Nephron progenitor cell (in vitro differentiated cells): ENCODE measurements at places on chromosomes 12 and 14.
A peak's percentile ranks its signal among the peaks of the same experiment; 100 is the strongest.

DNA sequence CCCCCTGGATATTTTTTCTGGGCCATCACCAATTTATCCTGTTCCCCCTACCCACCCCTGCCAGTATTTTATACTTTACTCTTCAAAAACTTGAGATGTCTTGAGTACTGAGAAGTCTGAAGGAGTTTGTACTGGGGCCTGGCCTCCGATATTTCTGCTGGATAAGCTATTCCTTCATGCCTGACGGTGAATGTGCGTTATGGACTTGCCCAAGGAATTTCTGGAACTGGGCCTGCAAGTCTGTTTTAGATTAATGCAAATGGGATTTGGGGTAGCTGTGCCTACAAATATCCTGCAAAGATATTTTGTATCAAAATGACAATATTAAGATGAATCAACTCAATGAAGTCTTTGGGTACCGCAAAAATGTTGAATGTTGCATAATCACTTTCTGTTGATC is at the start of gene PTCSC3:
PTCSC3 (minus strand) TSS at position 199 of the 400 bp plus-strand sequence.
- DNase-seq: no peak

GRCh38 chr14:56046546-56046945 is 71.7 kb upstream of the PELI2 start:
- no peak for DNase-seq

DNA sequence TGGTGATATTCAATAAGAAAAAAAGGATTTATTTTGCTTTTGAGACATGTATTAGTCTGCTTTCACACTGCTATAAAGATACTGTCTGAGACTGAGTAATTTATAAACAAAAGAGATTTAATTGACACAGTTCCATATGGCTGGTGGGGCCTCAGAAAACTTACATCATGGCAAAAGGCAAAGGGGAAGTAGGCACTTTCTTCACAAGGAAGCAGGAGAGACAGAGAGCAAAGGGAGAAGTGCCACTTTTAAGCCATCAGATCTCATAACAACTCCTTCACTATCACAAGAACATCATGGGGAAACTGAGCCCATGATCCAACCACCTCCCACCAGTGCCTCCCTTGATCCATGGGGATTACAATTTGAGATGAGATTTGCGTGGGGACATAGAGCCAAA is 43.9 kb downstream of the BHLHE41 start:
- no peak for DNase-seq

DNA sequence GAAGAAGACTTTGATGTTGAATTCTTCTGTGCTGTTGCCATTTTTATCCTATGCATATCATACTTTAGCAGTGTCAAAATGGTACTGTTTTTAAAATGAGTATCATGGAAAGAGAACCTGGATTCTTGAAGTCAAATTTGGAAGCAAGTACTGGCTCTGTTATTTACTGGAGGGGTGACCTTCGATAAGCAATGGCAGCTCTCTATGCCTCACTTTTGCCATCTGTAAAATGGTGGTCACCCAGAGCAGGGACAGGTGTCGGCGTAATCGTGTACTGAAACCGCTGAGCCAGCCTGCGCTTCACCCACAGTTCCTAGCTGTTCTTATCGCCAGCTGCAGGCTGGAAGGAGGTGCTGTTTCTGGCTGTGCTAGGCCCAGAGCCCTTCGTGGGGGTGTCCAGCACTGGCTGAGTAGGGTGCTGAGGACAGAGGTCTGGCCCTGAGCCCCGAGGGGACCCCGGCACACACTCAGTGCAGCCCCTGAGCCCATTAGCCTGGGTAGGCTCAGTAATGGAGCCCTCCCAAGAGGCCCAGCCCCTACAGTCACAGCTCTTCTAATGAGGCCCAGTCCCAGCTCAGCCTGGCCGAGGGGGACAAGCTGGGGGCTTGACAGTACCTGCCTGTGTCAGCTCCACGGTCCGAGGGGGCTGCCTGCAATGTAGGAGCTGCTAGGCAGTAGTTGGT is 183.5 kb downstream of the PHETA1 start:
- no peak for DNase-seq

DNA sequence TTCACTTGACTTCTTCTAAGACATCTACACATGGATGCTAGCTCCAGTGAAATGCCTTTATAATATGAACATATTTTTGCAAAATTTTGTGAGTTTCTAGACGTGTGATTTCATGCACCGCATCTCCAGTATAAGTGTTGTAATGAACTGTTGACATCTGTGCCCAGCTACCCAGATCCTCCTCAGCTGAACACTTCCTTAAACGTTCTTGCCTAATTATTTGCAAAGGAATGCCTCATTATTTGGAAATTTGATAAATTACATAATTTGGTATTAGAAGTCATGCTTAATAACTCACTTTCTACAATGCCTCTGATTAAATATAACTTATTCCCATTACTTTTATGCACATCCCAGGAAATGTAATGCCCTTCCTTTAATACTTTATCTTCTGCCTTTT is 14.0 kb downstream of the OR11G2 start:
- DNase-seq: no peak

DNA sequence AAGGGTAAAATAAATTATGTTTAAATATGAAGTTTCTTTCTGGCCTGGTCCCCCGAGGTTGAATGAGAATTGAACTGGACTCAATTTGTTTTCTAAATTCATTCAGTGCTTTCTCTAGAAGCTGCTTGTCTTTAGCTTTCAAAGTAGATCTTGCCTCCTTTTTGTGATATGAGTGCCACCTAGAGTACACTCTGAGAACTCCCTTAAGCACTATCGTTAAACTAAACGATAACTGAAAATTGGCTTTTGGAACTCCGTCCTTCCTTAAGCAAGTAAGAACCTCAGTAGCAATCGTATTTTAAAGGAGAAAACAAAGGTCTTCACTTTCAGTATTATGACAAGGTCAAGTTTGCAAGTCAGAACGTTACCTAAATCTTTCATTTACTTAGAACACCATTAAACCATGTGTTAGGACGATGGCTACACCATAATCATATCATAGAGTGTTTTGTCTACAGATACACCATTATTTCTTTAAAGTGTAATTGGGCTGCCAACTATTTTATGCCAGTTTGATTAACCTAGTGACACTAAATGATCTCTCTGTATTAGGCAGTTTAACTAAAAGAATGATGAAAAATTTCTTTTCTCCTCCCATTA is 364.8 kb downstream of the SNAPC1 start:
- peak; percentile 7 for DNase-seq

DNA sequence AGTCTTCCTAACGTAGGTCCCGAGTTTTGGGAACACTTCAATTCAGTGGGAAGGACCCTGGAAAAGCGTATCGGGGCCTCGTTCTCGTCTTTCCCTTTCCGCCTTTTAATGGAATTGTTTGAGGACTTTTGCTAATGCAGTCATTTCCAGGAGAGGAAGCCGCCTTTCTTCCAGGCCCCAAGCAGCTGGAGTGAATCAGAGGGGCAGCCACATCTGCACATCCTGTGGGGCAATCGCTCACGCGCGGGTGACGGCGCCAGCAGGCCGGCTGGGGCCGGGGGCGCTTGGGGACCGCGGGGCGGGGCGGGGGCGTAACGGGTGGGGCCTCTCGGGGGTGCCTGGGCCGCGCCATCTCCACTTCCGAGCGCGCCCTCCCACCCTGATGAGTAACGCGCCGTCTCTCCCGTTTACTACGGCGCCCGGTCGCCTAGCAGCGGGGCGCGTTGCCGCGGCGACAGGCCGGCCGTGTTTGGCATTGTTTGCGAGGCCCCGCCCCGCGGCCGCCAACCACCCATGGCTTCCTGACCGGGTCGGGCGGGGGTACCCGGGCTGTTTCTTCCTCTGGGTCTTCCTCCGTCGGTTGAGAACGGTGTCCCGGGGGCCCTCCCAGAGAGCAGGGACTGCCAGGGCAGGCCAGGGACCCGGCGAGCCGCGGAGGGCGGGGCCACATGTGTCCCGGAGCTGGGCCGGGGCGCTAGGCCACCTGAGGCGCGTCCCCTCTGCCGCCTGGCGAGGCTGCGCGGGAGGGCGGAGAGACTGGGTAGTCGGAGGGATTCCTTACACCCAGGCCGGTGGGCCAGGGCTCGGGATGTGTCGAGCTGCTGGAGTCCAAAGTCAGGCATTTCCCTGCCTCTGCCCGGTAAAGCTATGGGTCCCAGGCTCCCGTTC is 2.3 kb downstream of the GSG1 start:
- DNase-seq: peak; percentile 90

- peak; percentile 63 for DNase-seq
Measured at GRCh38 chr14:59189091-59189785, 771 bp downstream of the DAAM1 start.

- no peak for DNase-seq
Measured at GRCh38 chr14:64707661-64708060, 3.4 kb downstream of the PLEKHG3 start.

GRCh38 chr14:36174767-36175424 is 1.6 kb downstream of the PTCSC3 start:
- no peak for DNase-seq

- DNase-seq: no peak
Measured at GRCh38 chr12:51393676-51394545, 2.7 kb upstream of the GALNT6 start.

- no peak for DNase-seq
Measured at GRCh38 chr12:100151769-100152168, 9.1 kb upstream of the BLTP3B start.

DNA sequence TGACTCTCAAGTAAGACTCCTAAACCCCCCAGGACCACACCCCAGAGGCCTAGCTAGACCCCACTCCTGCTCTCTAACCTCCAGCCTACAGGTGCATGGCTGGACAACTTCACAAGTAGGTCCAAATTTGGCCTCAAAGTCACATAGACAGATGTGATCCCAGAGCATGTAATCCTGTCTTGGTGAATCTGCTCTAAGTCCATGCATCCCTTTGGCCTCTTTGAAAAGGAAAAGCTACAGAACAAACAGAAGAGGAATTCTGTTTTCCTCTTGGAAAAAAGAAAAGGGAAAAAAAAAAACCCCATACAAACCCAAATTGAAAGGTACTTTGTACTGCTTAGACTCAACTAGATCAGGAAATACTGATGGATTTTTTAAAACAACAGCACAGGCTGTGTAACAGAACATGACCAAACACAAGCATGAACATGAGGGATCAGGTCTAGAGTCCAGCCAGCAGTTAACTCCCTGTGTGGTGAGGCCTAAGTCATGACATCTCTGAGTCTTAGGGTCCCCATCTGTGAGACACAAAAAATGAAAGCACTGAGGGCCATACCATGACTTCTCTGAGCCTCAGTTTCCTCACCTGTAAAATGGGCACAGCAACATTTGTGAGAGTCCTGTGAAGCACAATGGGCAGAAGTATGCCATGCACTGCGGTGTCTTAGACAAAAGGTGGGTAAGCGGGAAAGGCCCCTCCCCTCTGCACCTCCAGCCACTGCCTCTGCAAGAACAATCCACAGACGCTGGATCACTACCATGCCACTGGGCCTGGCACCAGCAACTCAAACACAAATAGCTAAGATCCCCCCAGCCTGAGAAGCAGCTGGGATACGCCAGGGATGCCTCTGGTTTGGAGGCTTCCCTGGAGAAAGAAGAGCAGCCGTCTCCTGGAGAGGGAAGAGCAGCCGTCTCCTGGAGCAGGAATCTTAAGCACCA is 9.9 kb downstream of the PITPNM2 start:
- no peak for DNase-seq

- DNase-seq: no peak
Measured at GRCh38 chr12:115001571-115002180, 317.7 kb upstream of the TBX3 start.

DNA sequence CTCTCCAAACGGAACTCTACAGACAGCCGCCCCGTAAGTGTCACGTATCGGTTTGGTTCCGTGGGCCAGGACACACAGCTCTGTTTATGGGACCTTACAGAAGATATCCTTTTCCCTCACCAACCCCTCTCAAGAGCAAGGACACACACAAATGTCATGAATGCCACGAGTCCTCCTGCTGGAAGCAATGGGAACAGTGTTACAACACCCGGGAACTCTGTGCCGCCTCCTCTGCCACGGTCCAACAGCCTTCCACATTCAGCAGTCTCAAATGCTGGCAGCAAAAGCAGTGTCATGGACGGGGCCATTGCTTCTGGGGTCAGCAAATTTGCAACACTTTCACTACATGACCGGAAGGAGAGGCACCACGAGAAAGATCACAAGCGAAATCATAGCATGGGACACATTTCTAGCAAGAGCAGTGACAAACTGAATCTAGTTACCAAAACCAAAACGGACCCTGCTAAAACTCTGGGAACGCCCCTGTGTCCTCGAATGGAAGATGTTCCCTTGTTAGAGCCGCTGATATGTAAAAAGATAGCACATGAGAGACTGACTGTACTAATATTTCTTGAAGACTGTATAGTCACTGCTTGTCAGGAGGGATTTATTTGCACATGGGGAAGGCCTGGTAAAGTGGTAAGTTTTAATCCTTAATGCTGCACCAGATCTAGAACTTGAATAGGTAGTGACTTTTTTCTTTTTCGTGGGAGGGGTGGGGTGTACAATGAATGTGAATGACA is 69.7 kb downstream of the WDR20 start:
- peak; percentile 49 for DNase-seq

- no peak for DNase-seq
Measured at GRCh38 chr12:68435816-68436215, 103.7 kb upstream of the MDM1 start.

- DNase-seq: no peak
Measured at GRCh38 chr12:120783197-120783596, 57.6 kb downstream of the ACADS start.

GRCh38 chr12:126742241-126742641 is 1524.7 kb upstream of the TMEM132C start:
- DNase-seq: no peak

- no peak for DNase-seq
Measured at GRCh38 chr12:112413855-112414625, 4.6 kb upstream of the RPL6 start.

GRCh38 chr12:122725452-122726079 is 5.1 kb downstream of the HCAR1 start:
- DNase-seq: no peak

DNA sequence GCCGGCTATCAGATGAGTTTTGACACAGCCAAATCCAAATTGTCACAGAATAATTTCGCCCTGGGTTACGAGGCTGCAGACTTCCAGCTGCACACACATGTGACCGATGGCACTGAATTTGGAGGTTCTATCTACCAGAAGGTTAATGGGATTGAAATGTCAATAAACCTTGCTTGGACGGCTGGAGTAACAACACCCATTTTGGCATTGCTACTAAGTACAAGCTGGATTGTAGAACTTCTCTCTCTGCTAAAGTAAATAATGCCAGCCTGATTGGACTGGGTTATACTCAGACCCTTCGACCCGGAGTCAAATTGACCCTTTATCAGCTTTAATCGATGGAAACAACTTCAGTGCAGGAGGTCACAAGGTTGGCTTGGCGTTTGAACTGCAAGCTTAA is 100.2 kb upstream of the EVL start:
- DNase-seq: no peak

GRCh38 chr14:60183138-60183537 is 17.9 kb upstream of the DHRS7 start:
- DNase-seq: no peak

GRCh38 chr12:111238075-111238734 is 130.7 kb downstream of the PHETA1 start:
- DNase-seq: no peak
